GM12891 (cell line): ENCODE measurements at places on chromosomes 6 and 20.

DNA sequence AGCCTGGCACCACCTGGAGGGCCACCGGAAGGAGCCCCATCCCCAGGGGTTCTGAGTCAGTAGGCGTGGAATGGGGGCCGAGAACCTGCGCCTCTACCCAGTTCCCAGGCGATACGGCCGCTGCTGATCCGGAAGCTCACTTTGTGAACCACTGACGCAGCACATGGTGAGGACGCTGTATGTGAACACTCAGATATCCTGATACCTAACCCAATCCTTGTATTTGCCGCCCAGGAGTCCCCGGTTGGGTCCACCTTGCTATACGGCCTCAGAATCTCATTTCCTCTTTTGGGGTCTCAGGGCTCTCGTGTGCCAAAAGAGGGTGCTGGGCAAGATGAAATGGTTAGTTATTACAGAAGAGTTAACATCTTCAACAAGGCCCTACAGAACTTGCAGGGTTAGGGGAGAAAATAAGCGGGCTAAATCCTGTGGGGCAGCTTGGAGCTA, 604 bp upstream of the RAB5IF start:
- no peak for DNase-seq

DNA sequence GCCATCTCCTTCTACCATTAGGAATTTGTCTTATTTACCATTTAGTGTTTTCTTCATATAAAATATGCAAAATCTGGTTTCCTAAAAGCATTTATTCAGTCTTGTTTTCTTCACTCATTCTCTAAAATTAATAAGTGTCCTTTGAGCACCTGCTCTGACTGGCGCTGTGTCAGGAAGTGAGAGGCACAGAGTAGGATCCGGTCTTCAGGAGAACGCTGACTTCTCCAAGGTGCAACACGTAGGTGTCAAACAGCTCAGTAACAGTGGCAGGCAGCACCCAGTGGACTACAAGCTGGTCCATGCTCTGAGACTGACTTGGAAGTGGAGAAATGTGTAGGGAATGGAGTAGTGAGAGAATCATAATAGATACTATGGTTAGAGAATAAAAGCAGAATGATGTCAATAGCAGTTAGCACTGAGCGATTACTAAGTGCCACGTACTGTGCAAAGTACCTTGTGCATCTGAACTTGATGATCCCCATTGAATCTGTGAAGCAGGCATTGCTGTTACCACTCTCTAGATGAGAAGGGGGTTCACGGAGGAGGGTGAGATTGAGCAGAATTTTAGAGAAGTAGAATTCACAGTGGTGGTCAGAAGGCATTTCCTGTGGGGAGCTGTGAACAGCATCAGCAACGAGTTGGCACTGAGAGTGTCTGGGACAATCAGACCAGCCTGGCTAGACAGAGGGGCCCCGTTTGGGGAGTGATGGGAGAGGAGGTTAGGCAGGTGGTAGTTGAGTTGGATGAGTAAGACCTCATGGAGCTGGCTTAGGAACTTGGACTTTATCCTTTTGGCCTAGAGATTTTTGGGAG, 569.8 kb downstream of the QKI start:
- no peak for DNase-seq

GRCh38 chr6:41967312-41968287, 26.0 kb upstream of the CCND3 start:
- no peak for DNase-seq

DNA sequence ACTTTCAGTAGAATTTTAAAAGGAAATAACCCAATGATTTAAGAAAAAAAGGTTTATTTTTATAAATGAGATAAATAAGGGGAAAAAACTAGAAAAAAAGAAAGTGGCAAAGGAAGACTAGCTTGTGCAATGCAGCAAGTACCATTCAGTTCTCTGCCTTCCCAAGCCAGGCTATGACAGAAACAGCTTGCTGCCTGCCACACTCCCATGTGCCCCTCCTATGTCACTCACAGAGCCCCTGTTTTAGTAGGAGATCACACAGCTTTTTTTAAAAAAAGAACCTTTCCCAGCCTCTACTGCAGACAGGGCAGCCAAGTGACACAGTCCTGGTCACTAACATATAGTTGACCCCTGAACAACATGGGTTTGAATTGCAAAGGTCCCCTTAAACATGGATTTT, 13.5 kb downstream of the TBC1D7 start:
- DNase-seq = no peak

- DNase-seq = no peak
Measured at GRCh38 chr6:166079841-166080240, 87.8 kb downstream of the TBXT start.

GRCh38 chr6:136526196-136526930, 23.9 kb downstream of the MAP7 start:
- no peak for DNase-seq

GRCh38 chr6:38151580-38152500, 332.3 kb downstream of the ZFAND3 start:
- no peak for DNase-seq

DNA sequence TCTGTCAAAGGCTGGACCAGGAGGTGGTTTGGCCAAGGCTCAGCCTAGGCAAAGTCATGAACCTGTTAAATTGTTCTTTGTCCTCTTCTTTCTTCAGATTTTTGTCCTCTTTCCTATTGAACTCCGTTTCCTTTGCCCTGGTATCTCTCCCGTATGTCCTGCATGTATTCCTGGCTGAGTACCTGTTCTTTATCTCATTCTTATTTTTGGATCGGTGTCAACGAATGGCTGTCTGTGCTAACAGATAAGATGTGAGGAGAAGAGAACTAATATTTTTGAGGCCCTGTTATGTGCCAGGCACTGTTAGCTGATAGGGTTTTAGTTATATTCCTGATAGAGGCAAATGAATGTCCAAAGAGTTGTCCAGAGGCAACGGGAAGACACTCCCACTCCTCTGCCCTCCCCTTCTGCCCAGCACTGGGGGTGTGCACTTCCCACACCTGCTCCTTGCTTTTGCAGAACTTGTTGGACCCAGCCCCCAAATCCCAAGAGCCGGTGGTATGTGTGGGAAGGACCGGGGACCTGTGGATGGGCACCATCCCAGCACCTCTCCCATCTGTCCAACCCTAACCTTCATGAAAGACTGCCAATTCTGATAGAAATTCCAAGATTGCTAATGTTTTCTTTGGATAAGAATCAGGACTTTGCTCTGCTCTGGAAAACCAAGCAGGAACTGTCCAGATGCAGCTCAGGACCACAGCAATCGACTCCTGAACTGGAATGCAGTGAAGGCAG, 20.6 kb downstream of the MMP24OS start:
- no peak for DNase-seq

DNA sequence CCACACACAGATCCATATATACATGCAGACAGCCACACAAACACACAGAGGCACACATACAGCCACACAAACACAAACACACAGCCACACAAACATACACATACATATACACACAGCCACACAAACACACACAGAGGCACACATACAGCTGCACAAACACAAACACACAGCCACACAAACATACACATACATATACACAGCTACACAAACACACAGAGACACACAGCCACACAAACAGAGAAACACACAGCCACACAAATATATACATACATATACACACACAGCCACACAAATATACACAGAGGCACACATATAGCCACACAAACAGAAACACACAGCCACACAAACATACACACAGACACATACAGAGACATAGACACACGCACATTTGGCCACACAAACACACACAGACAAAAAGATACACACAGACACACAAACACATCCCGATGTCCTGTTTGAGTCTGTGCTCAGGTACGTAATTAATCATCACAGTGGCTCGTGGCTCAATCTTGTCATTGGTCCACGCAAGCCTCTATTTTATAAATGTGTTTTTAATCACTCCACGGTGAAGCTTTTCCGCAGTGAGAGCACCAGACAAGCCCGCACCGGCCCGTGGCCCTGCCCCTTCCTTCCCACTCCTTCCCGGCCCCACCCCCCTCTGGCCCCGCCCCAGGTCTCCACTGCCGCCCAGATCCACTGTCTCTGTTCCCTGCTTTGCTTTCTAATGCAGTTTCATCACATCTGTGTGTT, 135.3 kb downstream of the CDH4 start:
- DNase-seq = no peak

- DNase-seq = no peak
Measured at GRCh38 chr6:134951494-134952263, 1.8 kb upstream of the ALDH8A1 start.
